Stimulated activated CD4-positive, alpha-beta T cell treated with anti-CD3 and anti-CD28 coated beads, Interleukin-2, amount 100 ng/mL, for 48 hours (primary cell): ENCODE measurements at places on chromosomes 4 and X.

DNA sequence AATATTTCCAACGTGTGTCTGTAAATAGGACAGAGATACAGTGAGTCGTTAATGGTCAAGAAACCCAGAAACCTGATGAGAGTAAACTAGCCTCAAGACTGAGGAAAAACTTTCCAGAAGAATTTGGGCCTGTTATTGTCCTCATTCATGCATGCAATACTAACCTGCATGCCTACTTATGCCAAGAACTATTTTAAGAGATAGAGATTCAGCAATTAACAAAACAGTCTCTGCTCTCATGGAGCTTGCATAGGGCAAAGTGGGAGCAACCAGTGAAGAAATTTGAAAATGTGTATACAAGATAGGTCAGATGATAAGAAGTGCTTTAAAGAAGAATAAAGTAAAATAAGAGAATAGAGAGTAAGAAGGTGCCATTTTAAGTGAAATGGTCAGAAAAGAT lies 66.1 kb upstream of the FRG1 start:
- no peak for DNase-seq

DNA sequence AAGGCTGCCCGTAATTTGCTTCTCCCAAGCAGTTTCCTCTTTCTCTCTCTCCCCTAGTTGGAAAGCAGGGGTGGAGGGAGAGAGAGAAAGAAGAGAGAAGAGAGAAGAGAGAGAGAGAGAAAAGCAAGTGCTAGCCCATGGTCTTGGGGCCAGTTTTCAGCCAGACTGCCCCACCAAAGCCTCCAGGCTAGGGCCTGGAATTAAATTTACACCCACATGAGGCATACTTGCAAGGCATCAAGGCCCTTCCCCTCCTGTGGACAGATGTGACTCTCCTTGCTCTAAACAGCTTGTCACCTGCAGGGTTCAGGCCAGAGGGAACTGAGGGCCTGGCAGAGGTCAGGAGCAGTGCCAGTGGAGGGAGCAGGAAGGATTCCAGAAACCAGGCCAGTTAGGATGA lies 1.7 kb upstream of the CXCR3 start:
- no peak for DNase-seq

- DNase-seq: no peak
Measured at GRCh38 chrX:13968198-13968597, 61.5 kb downstream of the GEMIN8 start.

DNA sequence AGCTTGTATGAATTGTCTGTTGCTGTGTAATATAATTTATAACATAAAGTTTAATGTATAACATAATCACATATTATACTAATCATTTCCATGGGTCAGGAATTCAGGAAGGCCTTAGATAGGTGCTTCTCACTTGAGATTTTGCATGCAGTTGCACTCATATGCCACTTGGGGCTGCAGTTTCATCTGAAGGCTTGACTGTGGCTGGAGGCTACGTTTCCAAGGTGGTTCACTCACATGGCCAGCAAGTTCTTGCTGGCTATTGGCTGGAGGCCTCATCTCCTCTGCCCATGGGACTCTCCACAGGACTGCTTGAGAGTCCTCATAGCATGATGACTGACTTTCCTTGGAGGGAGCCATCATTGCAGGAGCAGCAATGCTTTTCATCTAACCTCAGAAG lies 53.4 kb upstream of the STX18 start:
- no peak for DNase-seq

DNA sequence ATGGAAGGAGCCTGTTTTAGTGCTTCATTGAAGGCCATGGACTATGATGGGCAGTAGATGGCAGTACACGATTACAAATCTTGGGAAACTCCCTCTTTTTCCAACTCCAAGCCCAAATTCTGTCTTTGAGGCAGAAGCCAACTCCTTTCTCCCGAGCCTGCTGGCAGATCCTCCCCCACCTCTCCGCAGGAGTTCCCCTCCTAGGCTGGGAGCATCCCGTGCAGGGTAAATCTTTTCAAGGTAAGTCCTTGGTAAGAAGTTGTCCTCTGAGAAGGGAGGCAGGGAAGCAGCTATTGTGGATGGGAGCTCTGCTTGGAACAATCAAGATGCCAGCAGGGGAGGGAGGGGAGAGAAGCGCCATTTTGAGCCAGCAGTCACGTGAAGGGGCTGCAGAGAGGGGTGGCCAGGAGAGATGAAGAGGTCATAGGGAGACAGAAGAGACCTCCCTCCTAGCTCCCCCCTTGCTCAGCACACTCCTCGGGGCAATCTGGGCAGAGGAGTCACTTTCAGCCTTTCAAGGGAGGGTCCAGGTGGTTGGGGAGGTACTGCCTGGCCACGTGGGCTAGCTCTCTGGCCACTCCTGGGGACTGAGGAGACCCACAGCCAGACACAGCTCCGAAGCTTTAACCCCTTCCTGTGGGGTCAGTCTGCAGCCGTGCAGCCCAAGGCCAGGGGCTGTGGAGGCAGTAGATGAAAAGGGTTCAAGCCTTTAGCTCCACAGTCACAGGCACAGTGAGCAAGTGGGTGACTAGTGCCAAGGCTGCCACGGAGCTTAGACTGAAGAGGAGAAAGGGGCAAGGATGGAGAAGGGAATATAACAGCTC lies 9.6 kb downstream of the CC2D2A start:
- no peak for DNase-seq

GRCh38 chrX:112043997-112044396 lies 38.6 kb downstream of the TRPC5 start:
- no peak for DNase-seq

- no peak for DNase-seq
Measured at GRCh38 chrX:34734383-34734782, 77.3 kb upstream of the TMEM47 start.

- DNase-seq: no peak
Measured at GRCh38 chrX:129071390-129071789, 451.9 kb downstream of the SMARCA1 start.
